Naive thymus-derived CD8-positive, alpha-beta T cell (primary cell): ENCODE measurements at places on chromosomes 4 and X. TPM values are rescaled to one million over a fixed set of nuclear protein-coding genes. Genes with fewer than 3 reads are reported as not detected.

DNA sequence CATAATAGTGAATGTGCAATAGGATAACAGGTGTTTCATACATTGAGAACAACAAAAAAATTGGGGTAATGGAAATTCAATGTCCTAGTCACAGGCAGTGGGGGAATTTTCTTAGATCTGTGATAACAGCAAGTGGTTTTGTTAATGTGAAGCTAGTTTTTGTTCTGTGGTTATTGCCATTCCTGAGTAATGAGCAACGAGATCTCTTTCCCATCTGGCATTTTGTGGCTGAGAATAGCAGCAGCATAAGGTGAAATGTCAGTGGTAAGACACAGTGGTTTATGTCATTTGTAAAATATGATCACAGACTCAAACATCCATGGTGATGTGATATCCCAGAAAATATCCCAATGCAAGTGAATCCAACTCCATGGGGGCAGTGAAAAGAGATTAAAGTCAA lies 497.5 kb downstream of the KCNIP4 start:
- DNase-seq, result no peak

Gene PNMA6E
- not detected for total RNA-seq

Gene ARMCX4
- total RNA-seq, result 13.2 TPM

DNA sequence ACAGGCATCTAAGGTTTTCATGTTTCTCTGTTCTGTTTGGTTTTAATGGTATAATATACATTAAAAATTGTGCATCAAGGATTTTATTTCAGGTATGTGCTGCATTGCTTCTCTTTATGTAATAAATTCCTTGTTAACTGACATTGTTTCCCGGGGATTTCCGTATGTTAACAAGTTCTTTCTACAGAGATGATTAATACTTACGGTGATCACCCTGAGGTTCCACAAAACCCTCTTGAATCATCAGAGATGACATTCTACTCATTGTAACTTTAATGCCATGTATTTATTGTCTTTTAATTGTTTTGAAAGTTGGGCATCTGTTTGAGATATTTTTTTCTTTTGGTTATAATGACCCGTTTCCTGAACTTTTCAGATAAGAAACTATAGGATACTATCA lies 37.5 kb downstream of the ARHGAP10 start:
- no peak for DNase-seq

- no peak for DNase-seq
Observed at GRCh38 chr4:38946919-38947318, 79.3 kb downstream of the FAM114A1 start.

Gene TMEM31
- total RNA-seq, result not detected

GRCh38 chr4:86330961-86331742 lies 28.7 kb downstream of the MAPK10 start:
- DNase-seq, result no peak

Gene ART3
- not detected for total RNA-seq

- no peak for DNase-seq
Observed at GRCh38 chrX:119570351-119570835, 4.0 kb upstream of the UBE2A start.

DNA sequence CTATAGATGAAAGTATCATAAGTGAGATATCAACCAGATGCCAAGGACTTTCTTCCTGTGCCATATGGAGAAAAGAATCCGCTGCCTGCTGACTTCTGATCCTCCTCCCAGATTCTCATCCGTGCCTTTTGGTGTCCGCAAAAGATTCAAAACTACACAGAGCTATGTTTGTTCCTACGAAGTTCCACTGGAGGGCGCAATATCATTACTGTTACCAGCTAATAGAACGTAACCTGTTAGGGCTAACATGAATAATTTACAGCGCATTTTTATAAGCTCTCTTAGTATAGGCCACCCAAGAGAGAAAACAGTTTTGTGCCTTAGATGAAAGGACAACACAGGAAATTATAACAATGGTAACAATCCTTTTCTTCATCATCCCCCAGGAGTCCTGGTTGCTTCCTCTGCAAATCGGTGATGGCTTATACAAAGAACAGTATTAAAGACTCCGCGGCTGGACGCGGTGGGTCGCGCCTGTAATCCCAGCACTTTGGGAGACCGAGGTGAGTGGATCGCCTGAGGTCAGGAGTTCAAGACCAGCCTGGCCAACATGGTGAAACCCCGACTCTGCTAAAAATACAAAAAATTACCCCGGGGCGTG lies 22.8 kb upstream of the CENPVL3 start:
- DNase-seq, result no peak

DNA sequence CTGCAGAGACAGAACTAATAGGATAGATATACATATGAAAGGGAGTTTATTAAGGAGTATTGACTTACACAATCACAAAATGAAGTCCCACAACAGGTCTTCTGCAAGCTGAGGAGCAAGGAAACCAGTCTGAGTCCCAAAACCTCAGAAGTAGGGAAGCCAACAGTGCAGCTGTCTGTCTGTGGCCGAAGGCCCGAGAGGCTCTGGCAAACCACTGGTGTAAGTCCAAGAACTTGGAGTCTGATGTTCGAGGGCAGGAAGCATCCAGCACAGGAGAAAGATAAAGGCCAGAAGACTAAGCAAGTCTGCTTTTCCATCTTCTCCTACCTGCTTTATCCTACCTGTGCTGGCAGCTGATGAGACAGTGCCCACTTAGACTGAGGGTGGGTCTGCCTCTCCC lies 89.6 kb downstream of the MXRA5 start:
- no peak for DNase-seq

- DNase-seq, result no peak
Observed at GRCh38 chr4:176377780-176378179, 58.0 kb downstream of the SPCS3 start.

Gene SLC10A4
- total RNA-seq, result not detected

GRCh38 chr4:145734576-145735346 lies 54.8 kb downstream of the C4orf51 start:
- no peak for DNase-seq

Gene DKK2
- not detected for total RNA-seq
